ENCODE measurements at places on chromosomes 2 and 18.

DNA sequence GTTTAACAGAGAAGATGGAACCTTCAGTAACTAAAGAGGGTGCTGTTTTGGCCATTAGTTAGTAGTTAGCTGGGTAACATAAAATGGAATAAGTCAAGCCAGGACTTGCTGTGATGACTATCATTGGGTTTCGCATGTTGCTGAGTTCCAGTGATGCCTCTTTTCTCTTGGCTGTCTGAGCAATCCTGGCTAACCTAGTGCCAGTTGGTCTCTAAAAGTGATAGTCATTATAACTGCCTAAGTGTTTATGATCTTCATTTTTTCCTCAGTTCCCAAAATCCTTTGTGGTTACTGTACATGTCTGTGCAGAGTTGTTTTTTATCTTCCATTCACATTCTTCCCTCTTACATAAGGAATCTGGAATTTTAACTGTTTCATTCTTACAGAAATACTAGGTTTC lies 33.4 kb downstream of the WDR43 start:
- no peak for DNase-seq

DNA sequence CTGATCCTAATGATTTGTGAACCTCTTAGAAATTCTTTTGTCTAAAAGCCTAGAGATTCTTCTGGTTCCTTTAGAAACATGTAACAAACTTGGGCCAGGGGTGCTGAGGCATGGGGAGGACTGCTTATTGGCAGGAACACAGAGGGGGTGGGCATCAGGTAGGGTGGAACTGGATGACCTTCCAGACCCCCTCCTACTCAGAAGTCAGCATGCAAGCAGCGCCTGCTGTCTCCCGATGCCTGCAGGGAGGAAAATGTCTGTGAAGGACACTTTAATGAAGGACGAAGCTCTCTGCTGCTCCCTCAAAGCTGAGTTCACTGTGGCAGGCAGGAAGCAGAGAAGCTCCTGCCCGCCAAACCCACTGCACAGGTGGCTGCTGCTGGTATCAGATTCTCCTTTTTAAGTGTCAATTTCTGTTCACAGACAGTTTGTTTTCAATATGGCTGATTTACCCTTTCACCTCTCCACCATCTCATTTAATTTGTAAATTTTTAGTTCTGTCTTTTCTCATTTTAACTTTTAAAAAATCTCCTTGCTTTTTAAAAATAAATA lies 19.4 kb downstream of the COA5 start:
- DNase-seq, result no peak

DNA sequence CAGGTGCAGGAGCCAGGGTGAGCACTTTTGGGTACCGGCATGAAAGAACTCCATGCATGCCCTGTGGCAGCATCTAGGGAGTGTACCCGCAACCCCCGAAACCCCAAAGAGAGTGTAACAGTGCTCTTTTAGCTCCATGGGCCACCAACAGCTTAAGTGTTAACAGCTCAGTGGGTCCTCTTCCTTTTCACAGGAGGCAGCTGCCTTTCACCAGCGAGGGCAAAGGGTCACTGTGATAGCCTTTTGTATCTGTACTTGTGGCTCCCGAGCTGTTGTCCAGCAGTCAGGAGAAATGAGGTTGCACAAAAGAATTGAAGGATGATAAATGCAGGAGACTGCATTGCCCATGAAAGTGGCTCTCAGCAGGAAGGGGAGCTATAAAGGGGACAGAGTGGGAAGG lies 1166.3 kb upstream of the ACVR2A start:
- no peak for DNase-seq

DNA sequence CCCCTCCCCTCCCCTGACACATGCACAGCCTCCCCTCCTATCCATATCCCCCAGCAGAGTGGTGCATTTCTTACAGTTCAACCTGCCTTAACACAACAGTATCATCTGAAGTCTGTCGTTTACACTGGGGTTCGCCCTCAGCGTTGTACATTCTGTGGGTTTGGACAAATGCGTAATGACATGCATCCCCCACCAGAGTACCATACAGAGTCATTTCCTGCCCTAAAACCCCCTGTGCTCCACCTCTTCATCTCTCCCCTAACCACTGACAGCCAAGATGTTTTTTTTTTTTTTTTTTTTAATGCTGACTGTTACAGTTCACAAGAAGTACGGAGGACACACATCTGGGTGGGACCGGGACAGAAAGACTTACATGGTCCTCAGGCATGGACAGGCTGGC lies 22.6 kb downstream of the POMC start:
- no peak for DNase-seq

DNA sequence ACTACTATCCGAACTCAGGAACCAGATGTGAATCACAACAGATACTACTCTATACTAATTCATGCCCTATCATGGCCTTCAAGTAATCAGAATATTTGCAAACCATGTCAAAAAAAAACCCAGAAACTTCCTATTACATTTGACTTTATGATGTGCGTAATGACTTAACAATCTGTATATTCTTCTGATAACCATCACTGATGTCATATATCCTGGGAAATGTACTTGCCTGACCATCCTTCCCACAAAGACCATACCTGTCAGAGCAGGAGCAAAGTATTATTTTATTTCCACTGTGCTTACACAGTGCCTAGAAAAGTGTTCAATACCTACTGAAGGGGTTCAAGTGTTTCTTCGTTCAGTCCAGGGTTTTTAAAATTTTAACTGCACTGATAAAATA lies 27.5 kb downstream of the PPP4R1 start:
- DNase-seq, result no peak

- DNase-seq, result peak; percentile 35
Measured at GRCh38 chr18:48133671-48134251, 203.3 kb upstream of the SMAD2 start.

DNA sequence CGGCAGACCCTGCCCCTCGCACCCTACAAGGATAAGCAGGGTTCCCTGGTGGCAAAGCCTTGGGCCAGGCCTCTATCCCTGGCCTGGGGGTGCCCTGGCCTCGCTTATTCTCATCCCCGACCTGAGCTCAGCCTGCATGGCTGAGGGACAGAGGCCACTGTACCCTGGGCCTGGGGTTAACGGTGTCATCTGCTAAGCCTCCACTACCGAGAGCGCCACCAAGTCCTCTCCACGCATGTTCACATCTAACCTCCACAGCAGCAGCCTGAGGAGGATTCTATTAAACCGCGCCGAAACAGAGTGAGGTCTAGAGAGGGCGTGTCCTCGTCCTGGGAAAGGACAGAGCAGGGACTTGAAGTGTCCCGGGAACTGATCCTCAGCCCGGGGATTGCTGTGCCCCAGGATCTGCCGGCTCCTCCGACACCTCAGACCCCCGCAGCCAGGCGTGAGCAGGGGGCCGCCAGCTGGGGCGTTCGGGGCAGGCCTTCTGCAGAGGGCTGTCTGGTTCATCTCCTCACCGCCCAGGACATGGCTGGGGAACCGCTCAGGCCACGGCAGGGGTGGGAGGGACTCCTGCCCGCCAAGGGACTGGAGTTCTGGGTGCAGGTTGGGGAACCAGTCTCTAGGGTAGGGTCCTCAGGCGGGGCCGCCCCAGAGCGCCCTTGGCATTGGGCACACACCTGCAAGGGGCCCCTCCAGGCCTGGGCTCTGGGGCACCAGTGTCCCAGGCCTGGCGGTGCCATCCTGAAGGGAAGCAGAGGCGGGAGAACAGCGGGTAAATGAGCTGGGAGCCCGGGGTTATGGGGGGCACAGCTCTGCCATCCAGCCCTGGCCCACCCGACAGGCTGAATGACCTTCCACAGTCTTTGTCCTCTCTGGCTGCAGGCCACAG lies 68.0 kb upstream of the SMAD7 start:
- DNase-seq, result no peak

DNA sequence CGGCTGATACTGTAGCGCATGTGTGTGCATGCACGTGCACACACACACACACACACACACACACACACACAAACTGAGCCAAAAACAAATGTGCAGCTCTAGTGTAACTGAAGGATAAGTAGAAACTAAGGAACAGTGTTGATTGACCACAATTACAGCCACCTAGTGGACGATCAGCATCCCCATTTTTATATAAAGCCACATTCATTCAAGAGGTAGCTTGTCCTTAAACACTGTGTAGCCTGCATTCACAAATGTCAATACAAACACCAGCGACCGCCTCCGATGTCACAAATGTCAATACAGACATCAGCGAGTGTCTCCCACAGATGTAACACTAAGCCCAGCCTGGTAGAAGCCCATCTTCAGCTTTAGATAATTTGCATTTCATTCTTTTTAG lies 167.4 kb downstream of the PTGR3 start:
- DNase-seq, result no peak

GRCh38 chr2:219985017-219985416 lies 357.6 kb downstream of the SLC4A3 start:
- no peak for DNase-seq

DNA sequence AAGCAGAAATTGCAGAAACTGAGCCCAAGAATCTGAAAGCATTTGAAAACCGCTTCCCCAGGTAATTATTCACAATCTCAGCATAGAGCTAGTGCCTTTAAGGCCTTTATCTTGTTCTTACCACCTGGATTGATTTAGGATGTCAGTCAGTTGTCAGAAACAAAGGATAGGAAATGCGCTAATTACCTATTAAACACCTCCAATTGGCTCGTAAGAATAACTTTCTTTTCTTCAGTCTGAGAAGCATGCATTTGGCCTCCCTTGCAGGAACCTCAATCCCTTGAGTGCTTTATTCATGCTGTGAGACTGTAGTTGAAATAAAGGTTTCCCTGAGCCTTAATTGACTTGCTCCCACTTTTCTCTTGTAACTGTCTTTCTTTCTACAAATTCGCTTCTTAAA lies 400.3 kb upstream of the LRATD1 start:
- DNase-seq, result no peak

GRCh38 chr18:78629426-78629825 lies 350.2 kb upstream of the SALL3 start:
- DNase-seq, result no peak

DNA sequence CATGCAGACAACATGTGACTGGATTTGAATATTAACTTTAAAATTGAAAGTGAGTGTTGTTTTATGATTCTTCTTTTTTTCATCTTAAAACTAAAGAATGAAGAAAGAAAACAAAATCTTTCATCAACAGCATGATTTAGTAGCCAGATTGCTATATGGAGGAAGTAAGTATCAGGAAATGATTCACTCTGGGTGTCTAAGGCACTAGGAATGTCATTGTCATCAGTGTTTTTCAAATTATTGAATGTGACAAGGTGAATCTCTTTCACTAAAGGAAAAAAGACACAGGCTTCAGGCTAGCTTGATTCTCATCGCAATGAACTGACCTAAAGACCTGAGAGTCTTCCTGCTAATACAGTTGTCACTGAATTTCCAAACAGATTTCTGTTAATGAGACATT lies 430.1 kb downstream of the FBXO15 start:
- DNase-seq, result no peak

- DNase-seq, result no peak
Measured at GRCh38 chr2:191266201-191266600, 21.0 kb downstream of the MYO1B start.

DNA sequence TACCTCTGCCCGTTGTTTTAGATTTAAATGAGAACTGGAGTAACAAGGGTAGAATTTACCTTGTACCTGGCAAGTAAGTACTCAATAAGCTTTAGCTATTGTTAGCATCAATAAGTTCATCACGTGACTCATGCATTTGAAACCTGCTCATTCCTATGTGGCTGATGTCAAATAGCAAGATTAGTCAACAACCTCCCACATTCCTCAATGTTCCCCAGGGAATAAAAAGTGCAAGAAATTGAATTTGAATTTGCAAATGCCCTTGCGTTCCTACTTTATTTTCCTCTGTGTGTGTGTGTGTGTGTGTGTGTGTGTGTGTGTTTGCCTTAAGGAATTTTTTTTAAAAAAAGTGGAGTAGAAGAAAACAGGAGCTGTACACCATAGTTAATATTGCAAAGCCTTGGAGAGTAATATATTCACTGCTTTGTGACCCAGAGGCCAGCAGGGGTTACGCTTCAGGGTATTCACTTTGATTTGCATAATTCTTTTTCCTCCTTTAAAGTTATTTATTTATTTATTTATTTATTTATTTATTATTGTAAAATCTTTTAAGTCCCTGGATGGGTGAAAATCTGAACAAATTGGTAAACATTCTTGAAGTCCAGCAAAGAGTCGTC lies 43.9 kb upstream of the DNAH7 start:
- DNase-seq, result no peak

GRCh38 chr2:232633413-232634205 lies at the start of gene EFHD1:
Gene EFHD1, plus strand, starts transcription at chr2:232633604. Its CDS starts 101 bp downstream, at chr2:232633705.
- no peak for DNase-seq

DNA sequence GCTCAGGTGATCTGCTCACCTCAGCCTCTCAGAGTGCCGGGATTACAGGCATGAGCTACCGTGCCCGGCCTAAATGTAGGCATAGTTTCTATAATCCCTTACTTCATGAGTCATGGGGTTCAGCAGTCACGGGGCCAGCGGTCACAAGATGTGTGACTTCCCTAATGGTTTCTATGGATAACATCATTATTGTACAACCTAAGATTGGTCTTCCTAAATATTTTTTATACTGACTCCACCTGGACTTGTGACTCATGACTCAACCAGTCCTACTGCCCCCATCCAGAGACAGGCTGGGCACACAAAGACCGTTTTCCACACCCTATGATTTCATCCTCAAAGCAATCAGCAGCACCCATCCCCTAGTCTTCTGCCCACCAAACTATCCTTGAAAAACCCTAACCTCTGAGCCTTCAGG lies 15.9 kb downstream of the FAM210A start:
- no peak for DNase-seq

- no peak for DNase-seq
Measured at GRCh38 chr2:223744580-223744979, 92.8 kb downstream of the AP1S3 start.

GRCh38 chr18:10064267-10064666 lies 150.5 kb downstream of the VAPA start:
- no peak for DNase-seq

DNA sequence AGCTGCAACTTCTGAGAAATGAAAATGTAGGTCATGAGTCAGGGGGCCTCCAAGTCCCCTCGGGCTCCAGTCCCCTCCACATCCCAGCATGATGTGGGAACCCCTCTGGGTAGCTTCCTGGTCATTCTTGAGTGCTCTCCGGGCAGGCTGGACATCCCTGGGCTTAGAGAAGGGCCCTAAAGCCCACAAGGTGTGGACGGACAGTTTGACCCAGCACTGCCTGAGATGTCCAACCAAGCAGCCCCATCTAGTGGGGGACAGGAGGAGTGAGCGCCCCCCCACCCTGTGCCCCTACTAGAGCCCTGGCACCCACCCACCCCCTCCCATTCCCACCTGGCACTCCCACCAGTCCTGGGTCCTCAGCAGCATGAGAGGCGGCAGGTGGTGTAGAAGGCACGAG lies 46.0 kb downstream of the CYP27C1 start:
- no peak for DNase-seq

DNA sequence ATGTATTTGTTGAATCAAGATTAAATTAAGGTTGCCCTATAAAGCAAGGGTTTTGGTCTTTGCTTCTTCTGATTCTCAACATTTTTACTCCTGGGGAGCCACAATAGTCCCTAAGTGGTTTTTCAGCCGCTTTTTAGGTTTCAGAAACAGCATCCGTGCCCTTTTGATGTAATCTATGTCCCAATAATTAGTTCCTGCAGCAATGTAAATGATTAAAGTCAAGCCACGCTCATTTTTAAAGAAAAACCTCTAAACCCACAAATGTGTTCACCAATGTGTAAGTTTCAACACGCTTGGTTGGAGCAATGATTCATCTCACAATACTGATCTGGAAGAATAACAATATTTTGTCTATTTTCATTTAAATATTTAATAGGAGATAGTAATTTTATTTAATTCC lies 5.6 kb downstream of the ARL4C start:
- no peak for DNase-seq

- DNase-seq, result no peak
Measured at GRCh38 chr2:216877085-216877484, 17.2 kb upstream of the TNP1 start.

GRCh38 chr2:118882693-118883336 lies 35.4 kb upstream of the EN1 start:
- no peak for DNase-seq
